ENCODE measurements at places on chromosomes 13 and 19.

GRCh38 chr13:101916108-101916774 is 463.8 kb downstream of the ITGBL1 start:
- peak; percentile 69 for DNase-seq

- no peak for DNase-seq
These were observed 2.0 kb downstream of the RCBTB2 start for GRCh38 chr13:48530833-48531232.

GRCh38 chr19:44658069-44658733 is 13.1 kb upstream of the CEACAM19 start:
- no peak for DNase-seq

- DNase-seq: no peak
These were observed 997 bp downstream of the ELANE start for GRCh38 chr19:853014-853585.

GRCh38 chr13:77674852-77675251 is 22.6 kb upstream of the SLAIN1 start:
- DNase-seq: no peak

- peak; percentile 59 for DNase-seq
These were observed 2.6 kb downstream of the BBC3 start for GRCh38 chr19:47228168-47228936.

- no peak for DNase-seq
These were observed 475 bp upstream of the ZC3H4 start for GRCh38 chr19:47113850-47114651.

- no peak for DNase-seq
These were observed at the start of gene CNMD for GRCh38 chr13:52739468-52740071. Gene CNMD, minus strand, starts transcription at chr13:52739820. Its CDS starts 119 bp downstream, at chr13:52739701.

GRCh38 chr13:94860981-94861407 is 148.6 kb upstream of the SOX21 start:
- DNase-seq: peak; percentile 24

GRCh38 chr19:38879400-38879751 is 1.3 kb upstream of the RINL start:
- DNase-seq: no peak

DNA sequence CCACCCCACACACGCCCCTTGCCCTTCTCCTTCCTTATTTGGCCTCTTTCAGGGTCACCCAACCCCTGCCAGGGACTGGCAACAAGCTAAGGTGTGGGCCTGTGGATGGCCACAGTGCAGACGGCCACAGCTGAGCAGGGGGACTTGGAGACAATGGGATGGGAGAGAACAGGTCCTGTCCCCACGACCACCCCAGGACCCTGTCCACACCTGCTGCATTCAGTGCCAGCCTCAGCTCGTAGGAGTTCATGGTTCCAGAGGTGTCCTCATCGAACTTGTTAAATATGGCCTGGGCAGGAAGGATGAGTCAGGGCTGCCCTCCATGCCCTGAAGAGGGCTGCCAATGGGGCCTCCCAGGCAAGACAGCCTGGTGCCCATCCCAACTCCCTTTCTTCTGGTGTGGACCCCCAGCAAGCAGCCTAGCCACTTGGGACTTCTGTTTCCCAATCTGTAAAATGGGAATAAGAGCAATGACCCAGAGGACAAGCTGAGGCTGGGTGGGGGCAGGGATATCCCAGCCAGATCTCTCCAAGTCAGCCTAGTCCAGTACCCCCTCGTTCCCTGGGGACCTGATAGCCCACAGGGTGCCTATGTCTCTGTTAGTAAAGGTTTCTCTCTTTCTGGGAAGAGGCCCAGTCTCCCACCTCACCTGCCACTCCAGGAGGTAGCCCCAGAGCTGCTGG is 10.6 kb downstream of the CAPN12 start:
- DNase-seq: peak; percentile 23

- DNase-seq: peak; percentile 73
These were observed 24.2 kb upstream of the C1QTNF9B start for GRCh38 chr13:23921451-23921888.

- no peak for DNase-seq
These were observed 5.4 kb downstream of the SMAD9 start for GRCh38 chr13:36914648-36915047.

- no peak for DNase-seq
These were observed 41.2 kb downstream of the VAV1 start for GRCh38 chr19:6813659-6814058.

Data from astrocyte of the hippocampus (primary cell).